ENCODE measurements at places on chromosomes 4 and X. TPM values are rescaled to one million over a fixed set of nuclear protein-coding genes. Genes with fewer than 3 reads are reported as not detected.

DNA sequence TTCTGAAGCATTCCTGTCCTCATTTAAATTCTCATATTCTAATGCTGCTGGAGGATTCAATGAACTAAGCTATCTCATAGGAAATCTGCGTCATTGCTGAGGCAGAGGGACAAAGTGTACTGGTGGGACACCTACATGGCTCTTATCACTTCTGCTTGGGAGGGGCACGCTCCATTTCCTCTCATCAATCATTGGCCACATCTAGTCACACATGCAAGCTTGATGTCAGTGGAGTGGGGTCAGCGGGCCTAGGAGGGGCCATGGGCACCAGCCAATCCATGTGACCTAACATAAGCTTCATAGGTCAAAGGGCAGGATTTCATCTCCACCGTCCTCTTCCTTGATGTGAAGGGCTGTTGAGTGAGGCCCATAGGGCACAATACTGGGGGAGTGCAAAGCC, 21.4 kb downstream of the BEX3 start:
- DNase-seq: no peak

DNA sequence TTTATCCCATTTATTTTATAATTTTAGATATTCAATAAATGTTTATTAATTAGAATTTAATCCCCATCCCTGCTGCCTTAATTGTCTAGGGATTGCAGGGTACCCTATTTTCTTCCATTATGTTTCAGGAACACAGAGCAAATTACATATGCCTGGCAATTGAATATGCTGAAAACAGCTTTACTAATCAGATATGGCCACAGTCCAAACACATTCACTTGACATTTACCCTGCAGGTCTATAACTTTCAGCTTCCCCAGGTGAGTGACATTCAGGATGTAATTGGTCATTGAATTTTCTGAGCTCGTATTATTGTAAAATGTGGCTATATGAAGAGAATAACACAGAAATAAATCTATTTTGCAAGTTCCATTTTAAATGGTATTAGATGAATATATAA, 218.7 kb upstream of the NDST4 start:
- DNase-seq: no peak

DNA sequence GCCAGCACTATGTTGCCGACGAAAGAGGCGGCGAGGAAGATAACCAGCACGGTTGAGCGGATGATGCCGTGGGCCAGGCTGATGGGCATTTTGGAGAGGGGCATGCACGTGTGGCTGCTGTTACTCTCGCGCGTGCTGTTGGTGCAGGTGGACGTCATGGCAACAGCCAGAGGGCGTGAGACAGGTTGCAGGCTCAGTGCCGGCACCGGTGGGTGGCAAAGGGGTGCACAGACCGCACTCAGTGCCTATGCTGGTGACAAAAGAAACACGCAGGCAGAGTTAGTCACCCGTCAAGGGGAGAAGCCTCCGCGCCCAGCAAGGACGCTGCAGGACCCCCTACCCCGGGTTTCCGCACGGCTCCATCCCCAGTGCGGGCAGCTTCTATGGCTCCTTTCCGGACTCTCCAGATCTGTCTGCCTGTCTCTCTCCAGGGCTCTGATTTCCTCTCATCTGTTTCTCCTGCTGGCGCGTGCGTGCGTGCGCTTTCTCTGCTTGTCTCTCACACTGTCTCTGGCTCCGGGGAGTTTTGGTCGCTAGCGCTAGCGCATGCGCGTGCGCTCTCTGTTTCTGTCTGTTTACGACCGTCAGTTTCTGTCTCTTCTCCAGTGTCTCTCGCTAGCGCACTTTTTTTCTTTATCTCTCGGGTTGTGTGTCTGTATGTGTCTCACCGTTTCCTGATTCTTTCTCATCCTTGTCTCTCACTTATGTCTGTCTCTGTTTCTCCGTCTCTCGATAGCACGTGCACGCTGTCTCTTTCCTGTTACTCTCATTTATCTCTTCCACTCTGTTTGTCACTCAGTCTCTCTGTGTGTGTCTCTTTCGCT, 2.1 kb downstream of the GPR101 start:
- no peak for DNase-seq

DNA sequence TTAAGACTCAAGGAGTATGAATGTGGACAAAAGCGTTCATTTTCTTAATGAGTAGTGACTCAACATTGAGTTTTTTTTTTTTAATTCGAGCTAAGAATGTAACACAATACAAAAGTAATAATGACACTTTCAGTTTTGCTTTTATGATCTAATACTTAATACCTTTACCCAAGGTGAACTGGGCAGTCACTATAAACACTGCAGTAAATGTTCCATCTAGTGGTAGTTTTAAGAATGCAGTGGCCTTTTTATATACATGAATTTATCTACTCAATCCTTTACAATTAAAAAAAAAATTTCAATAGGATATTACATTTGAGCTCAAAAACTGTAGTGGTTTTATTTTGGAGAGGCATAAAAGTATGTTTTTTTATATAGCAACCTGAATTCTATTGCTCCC, 33.9 kb downstream of the PDK3 start:
- no peak for DNase-seq

PYURF gene
- 126 TPM for polyA plus RNA-seq

PPP2R3B gene
- 17.1 TPM for polyA plus RNA-seq

Measured in right renal cortex interstitium (tissue), 3 donors.